ENCODE measurements at places on chromosomes 5 and 9. TPM values are rescaled to one million over a fixed set of nuclear protein-coding genes. Genes with fewer than 3 reads are reported as not detected.

The N4BP3 gene
- total RNA-seq, result 4.1 TPM

The MEGF10 gene
- total RNA-seq, result not detected

The ACOT12 gene
- 0.26 TPM for total RNA-seq

The LOX gene
- total RNA-seq, result not detected

The ZDHHC21 gene
- total RNA-seq, result 35.6 TPM

The SLC36A3 gene
- total RNA-seq, result not detected

The DAB2IP gene
- total RNA-seq, result 1.3 TPM

The ASPN gene
- total RNA-seq, result not detected

The SCGB3A2 gene
- total RNA-seq, result not detected

The FGF10 gene
- total RNA-seq, result not detected

DNA sequence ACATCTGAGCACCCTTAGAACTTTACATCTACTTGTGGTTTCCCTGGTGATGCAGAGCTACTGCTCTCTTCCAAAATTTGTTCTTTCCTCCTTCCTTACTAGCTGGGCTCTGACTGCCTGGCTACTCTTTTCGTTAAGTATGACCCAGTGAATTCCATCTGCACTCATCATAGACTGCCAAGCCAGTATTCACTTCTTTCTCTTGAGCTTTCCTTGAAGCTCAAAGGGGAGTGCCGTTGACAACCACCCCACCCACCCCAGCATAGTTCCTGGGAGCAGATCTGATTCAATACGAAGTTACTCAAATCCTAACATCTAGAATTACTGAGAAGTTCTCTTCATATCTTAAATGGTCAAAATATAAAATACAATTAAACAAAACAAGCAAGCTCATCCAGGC is 190.5 kb downstream of the ADAMTS12 start:
- H3K4me1 ChIP-seq, result no peaks in the 10 kb centered on the region
- no peak for DNase-seq
- H3K36me3 ChIP-seq, result no peaks in the 10 kb centered on the region
- H3K27ac ChIP-seq, result no peak overlapping the region

DNA sequence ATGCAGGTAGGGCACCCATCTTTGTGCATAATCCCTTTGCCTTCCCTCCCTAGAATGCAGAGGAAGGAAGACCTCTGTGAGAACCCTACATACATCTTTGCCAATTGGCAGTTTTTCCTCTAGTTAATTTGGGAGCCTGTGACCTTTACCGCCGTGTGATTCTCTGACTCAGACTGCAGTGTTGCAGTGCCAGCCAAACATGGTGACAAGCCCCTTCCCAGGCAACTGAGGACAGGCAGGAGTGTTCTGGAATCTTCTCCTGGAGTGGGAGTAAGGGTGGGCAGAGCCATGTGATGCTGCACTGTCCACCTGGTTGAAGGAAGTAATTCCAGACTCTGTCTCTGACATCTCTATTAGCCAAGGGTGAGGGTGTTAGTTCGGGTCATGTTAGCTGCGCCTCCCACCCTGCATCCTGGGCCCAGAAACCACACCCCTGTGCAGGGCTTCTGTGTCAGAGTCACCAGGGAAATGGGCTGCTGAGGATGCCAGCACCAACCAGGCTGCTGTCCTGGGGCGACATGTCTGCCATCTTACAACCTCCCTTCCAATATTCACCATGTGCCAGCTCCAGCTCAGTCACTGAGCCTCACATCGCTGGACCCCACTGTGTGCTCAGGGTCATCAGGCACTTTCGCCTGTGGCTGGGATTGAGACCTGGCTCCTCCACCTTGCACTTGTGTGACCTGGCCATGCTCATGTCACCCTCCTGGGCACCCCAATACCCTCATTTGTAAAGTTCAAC is 21.8 kb downstream of the KCNIP1 start:
- no peak overlapping the region for H3K27ac ChIP-seq
- DNase-seq, result no peak
- H3K36me3 ChIP-seq, result no peaks in the 10 kb centered on the region
- no peak overlapping the region for H3K4me3 ChIP-seq
- no peaks in the 10 kb centered on the region for H3K27me3 ChIP-seq

- H3K27ac ChIP-seq, result no peak overlapping the region
- H3K4me1 ChIP-seq, result no peaks in the 10 kb centered on the region
- no peak for DNase-seq
- H3K36me3 ChIP-seq, result no peaks in the 10 kb centered on the region
- no peak overlapping the region for H3K4me3 ChIP-seq
- H3K27me3 ChIP-seq, result no peaks in the 10 kb centered on the region
These were observed 474.0 kb upstream of the DAB2 start for GRCh38 chr5:39898731-39899130.

DNA sequence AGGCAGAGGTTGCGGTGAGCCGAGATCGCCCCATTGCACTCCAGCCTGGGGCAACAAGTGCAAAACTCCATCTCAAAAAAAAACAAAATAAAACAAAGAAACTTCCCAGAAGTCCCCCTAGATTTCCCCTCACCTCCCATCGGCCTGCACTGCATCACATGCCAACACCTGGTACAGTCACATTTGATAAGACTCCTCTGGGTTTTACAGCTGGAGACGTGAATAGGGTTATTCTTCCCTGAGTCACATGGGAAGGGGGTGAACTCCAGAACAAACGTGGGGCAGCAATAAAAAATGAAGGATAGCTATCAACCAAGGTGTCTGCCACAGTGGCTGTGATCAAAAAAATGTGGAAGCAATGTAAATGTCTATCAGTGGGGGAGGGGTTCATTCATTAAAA is 26.0 kb downstream of the SPRY4 start:
- H3K4me1 ChIP-seq, result no peaks in the 10 kb centered on the region
- no peaks in the 10 kb centered on the region for H3K36me3 ChIP-seq
- H3K27me3 ChIP-seq, result no peaks in the 10 kb centered on the region
- no peak overlapping the region for H3K4me3 ChIP-seq
- no peak overlapping the region for H3K27ac ChIP-seq

- H3K27me3 ChIP-seq, result no peaks in the 10 kb centered on the region
- H3K27ac ChIP-seq, result no peak overlapping the region
- peaks cover 2% of the 10 kb centered on the region for H3K4me1 ChIP-seq
- DNase-seq, result no peak
- no peak overlapping the region for H3K4me3 ChIP-seq
- no peaks in the 10 kb centered on the region for H3K36me3 ChIP-seq
These were observed 1.3 kb downstream of the S1PR3 start for GRCh38 chr9:88992556-88992955.

GRCh38 chr5:13992795-13993194 is 48.3 kb upstream of the DNAH5 start:
- no peak for DNase-seq
- no peaks in the 10 kb centered on the region for H3K4me1 ChIP-seq
- H3K4me3 ChIP-seq, result no peak overlapping the region

GRCh38 chr5:174045470-174046025 is at the start of gene NSG2:
Gene NSG2 (plus strand): TSS chr5:174045706. CDS start chr5:174046756, 1,050 bp downstream.
- H3K36me3 ChIP-seq, result no peaks in the 10 kb centered on the region
- no peaks in the 10 kb centered on the region for H3K4me1 ChIP-seq
- H3K27ac ChIP-seq, result no peak within 1 kb of the TSS
- peak; percentile 92 for DNase-seq
- no peaks in the 10 kb centered on the region for H3K27me3 ChIP-seq
- no peak within 1 kb of the TSS for H3K4me3 ChIP-seq

DNA sequence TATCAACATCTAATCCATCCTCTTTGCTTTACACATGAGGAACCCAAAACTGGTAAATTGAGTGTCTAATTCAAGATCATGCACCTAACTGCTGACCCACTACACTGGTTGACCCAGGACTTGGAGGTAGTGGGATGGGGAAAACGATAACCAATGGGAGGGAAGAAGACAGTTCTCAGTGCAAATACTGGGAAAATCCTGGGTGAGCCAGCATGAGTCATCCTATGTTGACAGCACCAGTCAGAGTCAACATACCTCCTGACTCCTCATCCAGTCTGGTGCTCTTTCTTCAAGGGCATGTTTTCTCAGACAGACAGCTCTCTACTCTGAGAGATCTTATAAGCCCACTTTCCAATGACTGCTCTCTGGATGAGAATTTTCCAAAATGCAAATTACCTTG is 232.8 kb upstream of the PTGER4 start:
- H3K4me1 ChIP-seq, result no peaks in the 10 kb centered on the region
- H3K27ac ChIP-seq, result no peak overlapping the region
- DNase-seq, result no peak
- no peaks in the 10 kb centered on the region for H3K27me3 ChIP-seq
- no peak overlapping the region for H3K4me3 ChIP-seq

- peaks cover 6% of the 10 kb centered on the region for H3K36me3 ChIP-seq
- no peak overlapping the region for H3K27ac ChIP-seq
- no peak overlapping the region for H3K4me3 ChIP-seq
These were observed 129.0 kb downstream of the TLE4 start for GRCh38 chr9:79700607-79701360.

- no peak overlapping the region for H3K4me3 ChIP-seq
- no peaks in the 10 kb centered on the region for H3K27me3 ChIP-seq
- no peaks in the 10 kb centered on the region for H3K36me3 ChIP-seq
- no peak for DNase-seq
- no peaks in the 10 kb centered on the region for H3K4me1 ChIP-seq
- no peak overlapping the region for H3K27ac ChIP-seq
These were observed 14.8 kb downstream of the NCS1 start for GRCh38 chr9:130186839-130187522.

GRCh38 chr5:68898951-68899471 is 194.8 kb upstream of the SLC30A5 start:
- H3K36me3 ChIP-seq, result no peaks in the 10 kb centered on the region
- no peak overlapping the region for H3K4me3 ChIP-seq
- H3K4me1 ChIP-seq, result peaks cover 10% of the 10 kb centered on the region
- no peak overlapping the region for H3K27ac ChIP-seq

DNA sequence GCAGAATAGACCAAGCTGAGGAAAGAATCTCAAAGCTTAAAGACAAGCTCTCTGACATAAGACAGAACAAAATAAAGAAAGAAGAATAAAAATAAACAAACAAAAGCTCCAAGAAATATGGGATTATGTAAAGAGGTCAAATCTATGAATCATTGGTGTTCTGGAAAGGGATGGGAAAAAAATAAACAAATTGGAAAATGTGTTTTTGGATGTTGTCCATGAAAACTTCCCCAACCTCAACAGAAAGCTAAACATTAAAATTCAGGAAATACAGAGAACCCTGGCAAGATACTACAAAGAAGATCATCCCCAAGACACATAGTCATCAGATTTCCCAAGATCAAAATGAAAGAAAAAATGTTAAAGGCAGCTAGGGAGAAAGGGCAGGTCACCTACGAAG is 662.0 kb upstream of the CDH18 start:
- no peaks in the 10 kb centered on the region for H3K27me3 ChIP-seq
- no peak overlapping the region for H3K4me3 ChIP-seq
- H3K36me3 ChIP-seq, result no peaks in the 10 kb centered on the region

DNA sequence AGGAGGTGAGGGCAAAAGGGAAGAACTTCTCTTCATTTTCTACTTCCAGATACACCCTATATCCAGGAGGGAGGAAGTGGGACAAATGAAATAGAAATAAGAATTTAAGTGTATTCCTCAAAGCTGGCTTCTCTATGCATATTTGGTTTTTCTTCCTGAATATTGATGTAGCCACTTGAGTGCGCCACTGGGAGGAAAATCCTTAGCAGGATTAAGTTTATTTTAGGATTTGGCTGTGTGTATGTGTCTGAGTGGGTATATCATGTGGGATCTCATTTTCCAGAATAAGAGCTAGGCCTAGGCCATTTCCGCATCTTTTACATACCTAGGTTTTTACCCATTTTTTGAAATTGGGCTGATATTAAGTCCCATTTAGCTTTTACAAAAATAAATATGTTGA is 42.5 kb downstream of the MAP1B start:
- no peaks in the 10 kb centered on the region for H3K36me3 ChIP-seq
- H3K27me3 ChIP-seq, result no peaks in the 10 kb centered on the region
- H3K4me1 ChIP-seq, result no peaks in the 10 kb centered on the region
- no peak overlapping the region for H3K4me3 ChIP-seq
- DNase-seq, result no peak

DNA sequence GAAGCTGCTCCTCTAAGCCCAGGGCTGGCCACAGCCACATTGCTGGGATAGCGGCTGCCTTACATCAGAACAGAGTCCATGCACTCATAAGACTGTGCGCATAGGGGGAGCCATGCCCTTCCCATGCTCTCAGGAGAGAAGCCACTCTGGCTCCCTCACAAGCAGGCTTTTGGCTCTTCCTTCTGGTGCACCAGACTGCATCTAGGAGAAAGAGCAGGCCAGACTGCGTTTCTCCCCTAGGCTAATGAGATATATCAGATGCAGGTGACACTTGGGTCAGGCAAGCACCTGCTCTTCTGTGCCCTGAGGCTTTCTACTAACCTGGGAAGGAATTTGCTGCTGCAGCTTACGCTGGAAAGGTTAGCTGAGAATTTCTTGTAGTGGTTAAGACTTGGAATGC is 43.2 kb upstream of the BRINP1 start:
- H3K4me1 ChIP-seq, result no peaks in the 10 kb centered on the region
- H3K4me3 ChIP-seq, result no peak overlapping the region
- no peak overlapping the region for H3K27ac ChIP-seq
- no peaks in the 10 kb centered on the region for H3K36me3 ChIP-seq

DNA sequence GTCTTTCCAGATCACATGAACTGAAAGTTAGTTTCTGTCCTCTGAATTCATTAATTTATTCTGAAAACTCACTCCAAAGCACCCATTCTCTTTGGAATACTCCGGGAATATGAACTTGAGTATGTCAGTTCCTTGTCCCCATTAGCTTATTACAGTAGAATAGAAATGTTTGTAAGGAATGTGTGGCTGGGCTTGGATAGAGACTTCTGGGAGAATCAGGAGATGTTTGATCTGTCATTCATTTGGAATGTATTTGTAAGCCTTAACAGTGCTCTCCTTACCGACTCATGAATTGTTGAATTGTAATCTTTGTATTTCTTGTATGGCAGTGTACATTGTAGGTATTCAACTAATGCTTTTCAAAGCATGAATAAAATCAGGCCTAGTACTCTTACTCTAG is 548.4 kb downstream of the LRRC70 start:
- H3K36me3 ChIP-seq, result no peaks in the 10 kb centered on the region
- no peaks in the 10 kb centered on the region for H3K4me1 ChIP-seq
- no peak overlapping the region for H3K27ac ChIP-seq
- H3K4me3 ChIP-seq, result no peak overlapping the region

- no peak overlapping the region for H3K27ac ChIP-seq
- no peaks in the 10 kb centered on the region for H3K27me3 ChIP-seq
- no peak overlapping the region for H3K4me3 ChIP-seq
- peaks cover 18% of the 10 kb centered on the region for H3K36me3 ChIP-seq
- no peaks in the 10 kb centered on the region for H3K4me1 ChIP-seq
These were observed 11.5 kb downstream of the SQSTM1 start for GRCh38 chr5:179832039-179832745.

- no peaks in the 10 kb centered on the region for H3K27me3 ChIP-seq
- H3K27ac ChIP-seq, result no peak overlapping the region
- no peaks in the 10 kb centered on the region for H3K36me3 ChIP-seq
- H3K4me3 ChIP-seq, result no peak overlapping the region
- DNase-seq, result no peak
These were observed 140.5 kb upstream of the IRX4 start for GRCh38 chr5:2023196-2023595.
